ENCODE measurements at places on chromosomes 7 and 10. TPM values are rescaled to one million over a fixed set of nuclear protein-coding genes. Genes with fewer than 3 reads are reported as not detected.

The ABI1 gene
- total RNA-seq, result 68.0 TPM

The GIMAP8 gene
- 9.4 TPM for total RNA-seq

The RADIL gene
- 0.26 TPM for total RNA-seq

The KLF14 gene
- total RNA-seq, result not detected

The COMTD1 gene
- 36.9 TPM for total RNA-seq

The WBP1L gene
- 20.0 TPM for total RNA-seq

The ENKUR gene
- total RNA-seq, result not detected

The CXCL12 gene
- not detected for total RNA-seq

Data from activated T-helper 1 cell treated with anti-CD3 and anti-CD28 coated beads, Interleukin-12 subunit alpha, Interleukin-12 subunit beta, Interleukin-2, Interleukin-4 antibody, amounts not matched to agents 30 ng/mL and 10 ng/mL and 1 ng/mL, durations not matched to agents 14 hours and 24 hours and 36 hours (primary cell).